ENCODE measurements at places on chromosomes 6 and 20.

DNA sequence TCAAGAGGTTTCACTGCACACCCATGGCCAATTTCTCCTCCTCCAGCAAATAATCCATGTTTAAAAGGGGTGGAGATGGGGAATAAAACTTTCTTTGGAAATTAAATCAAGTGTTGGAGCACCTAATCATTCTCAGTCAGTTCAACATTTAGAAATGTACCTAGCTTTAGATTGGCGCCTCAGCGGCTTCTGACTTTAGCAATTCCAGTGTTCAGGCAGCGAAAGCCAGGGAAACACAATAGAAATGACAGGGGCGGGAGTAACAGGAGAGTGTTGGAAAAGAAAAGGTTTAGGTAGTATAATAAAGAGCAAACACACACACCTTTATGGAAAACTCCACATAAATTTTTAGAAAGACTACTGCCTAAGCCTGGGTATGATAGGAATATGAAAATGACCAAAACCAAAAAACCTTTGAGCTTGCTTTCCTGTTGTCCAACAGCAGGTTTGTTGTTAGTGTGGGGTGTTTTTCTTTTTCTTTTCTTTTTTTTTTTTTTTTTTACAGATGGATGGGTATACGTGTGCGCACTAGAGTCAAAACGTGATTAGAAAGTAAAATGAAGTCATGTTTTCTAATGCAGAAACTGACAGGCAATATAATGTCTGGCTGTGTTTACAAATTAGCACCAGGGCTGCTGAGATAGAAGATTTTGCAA lies 7.7 kb downstream of the TFAP2A start:
- DNase-seq: peak; percentile 58

DNA sequence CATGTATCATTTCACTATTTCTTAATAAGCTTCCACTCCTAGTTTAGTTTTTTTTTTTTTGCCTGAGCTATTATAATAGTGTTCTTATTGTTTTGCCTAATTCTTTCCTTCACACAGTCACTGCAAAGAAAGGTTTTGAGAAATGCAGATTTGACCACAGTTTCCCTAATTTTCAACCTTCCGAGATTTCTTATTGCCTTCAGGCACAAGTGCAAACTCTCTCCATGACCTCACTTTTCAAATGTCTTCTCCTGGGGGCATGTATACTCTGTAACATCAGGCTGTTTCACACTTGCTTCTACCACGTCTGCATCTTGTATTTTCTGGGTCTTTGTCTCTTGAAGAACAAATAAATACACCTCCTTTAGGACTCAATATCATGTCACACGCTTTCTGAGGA lies 339.0 kb upstream of the CITED2 start:
- no peak for DNase-seq

DNA sequence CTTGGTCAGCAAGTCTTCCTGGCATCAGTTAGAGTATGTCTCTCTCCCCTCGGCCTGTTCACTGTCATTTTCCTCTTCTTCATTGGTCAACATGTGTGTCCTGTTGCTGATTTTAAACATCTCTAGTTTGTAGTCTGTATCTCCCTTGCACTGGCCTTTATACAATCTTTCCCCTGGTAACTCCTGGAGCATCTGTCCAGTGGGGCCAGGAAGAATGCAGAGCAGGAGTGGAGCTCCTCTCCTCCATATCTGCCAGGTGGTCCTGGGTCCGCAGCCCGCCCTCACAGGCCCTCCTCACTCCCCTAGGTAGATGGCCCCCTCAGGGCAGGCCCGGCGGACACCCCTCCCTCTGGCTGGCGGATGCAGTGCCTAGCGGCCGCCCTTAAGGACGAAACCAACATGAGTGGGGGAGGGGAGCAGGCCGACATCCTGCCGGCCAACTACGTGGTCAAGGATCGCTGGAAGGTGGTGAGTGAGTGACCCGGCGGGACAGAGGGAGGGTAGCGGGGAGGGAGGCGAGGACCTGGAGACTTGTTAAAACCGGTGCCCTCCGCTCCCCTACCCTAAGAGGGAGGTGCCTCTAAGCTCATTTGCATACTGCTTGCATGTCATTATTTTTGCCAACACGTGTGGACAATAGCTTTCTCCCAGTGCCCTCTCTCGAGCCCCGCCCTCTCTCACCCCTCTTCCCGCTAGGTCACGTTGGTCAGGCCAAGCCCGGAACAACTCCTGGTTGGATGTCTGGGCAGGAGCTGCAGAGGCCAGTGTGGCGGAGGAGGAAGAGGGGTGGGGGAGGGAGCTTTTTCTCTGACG lies 3.2 kb downstream of the TTBK1 start:
- no peak for DNase-seq

GRCh38 chr6:11023032-11023431 lies 21.1 kb downstream of the ELOVL2 start:
- no peak for DNase-seq

DNA sequence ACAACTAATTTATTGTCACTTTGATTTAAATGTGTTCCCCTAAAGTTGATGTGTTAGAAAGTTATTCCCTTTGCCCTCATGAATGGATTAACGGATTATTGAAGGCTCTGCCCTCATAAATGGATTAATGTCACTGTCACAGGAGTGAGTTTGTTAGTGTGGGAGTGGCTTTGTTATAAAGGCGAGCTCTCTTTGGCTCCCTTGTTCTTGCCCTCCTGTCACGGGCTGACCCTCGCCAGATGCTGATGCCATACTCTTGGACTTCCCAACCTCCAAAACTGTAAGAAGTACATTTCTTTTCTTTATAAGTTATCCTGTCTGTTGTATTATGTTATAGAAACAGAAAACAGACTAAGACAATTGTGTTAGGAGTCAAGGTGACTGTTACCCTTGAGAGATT lies 22.7 kb upstream of the POPDC3 start:
- DNase-seq: no peak

GRCh38 chr6:80769106-80769505 lies 662.6 kb downstream of the BCKDHB start:
- peak; percentile 62 for DNase-seq

DNA sequence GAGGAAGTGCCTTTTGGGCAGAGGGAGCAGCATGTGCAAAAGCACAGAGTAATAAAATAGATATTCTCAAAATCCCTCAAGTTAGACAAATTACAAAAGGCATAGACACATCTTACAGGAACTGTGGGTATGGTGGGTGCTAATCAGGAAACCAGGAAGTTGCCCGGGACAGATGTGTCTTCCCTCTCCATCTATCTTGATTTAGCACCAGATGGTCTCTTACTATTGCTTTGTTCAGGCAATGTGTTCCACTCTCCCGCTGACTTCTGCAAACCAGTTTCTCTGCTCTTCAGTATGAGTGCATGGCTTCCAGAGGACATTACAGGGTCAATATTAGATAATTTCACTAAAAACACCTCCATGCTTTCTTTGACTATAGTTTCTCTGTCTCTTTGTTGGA lies 13.2 kb downstream of the CITED2 start:
- DNase-seq: no peak

GRCh38 chr6:118865100-118865391 lies 28.9 kb upstream of the ASF1A start:
- DNase-seq: no peak

GRCh38 chr6:30470968-30471367 lies 18.3 kb upstream of the HLA-E start:
- DNase-seq: peak; percentile 56

- no peak for DNase-seq
Observed at GRCh38 chr6:98136333-98136732, 698.0 kb upstream of the POU3F2 start.

DNA sequence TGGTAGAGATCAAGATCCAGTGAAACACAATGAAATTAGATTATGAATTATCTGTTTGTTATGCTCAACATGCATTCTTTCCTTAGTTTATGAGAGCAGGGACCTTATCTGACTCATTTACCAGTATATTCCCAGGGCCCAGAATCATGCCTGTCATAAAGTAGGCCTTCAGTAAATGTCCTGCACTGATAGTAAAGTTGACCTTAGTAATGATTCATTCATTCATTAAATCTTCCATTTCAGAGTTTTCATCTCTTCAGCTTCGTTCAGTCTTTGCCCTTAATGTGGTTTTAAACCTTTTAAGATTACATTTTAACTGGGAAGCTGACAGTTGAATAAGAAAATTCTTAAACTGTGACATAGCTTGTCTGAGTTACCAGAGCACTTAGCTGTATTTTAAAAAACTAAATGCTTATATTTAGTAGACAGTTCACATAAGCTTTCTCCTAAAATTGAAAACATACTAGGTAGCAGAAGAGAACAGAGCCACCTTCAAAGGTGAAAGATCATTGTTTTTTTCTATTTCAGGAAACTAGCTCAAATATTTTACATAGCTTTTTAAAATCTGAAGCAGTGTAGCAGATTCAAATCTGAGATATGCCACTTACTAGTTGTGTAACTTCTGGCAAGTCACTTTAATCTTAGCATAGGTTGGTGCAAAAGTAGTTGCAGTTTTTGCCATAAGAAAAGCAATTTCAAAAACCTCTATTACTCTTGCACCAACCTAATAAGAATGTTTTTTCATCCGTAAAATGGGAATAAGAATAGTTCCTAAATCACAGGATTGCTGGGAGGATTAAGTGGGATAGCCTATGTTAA lies 41.4 kb downstream of the MCM8 start:
- peak; percentile 82 for DNase-seq

- DNase-seq: no peak
Observed at GRCh38 chr6:158384671-158385110, 72.4 kb downstream of the TULP4 start.

GRCh38 chr6:113161018-113161315 lies 696.2 kb upstream of the MARCKS start:
- DNase-seq: no peak

GRCh38 chr6:154703124-154703523 lies 30.1 kb upstream of the SCAF8 start:
- no peak for DNase-seq

GRCh38 chr6:71908162-71908765 lies 21.9 kb downstream of the RIMS1 start:
- DNase-seq: no peak

GRCh38 chr6:152720974-152721373 lies 23.3 kb downstream of the MYCT1 start:
- peak; percentile 47 for DNase-seq

DNA sequence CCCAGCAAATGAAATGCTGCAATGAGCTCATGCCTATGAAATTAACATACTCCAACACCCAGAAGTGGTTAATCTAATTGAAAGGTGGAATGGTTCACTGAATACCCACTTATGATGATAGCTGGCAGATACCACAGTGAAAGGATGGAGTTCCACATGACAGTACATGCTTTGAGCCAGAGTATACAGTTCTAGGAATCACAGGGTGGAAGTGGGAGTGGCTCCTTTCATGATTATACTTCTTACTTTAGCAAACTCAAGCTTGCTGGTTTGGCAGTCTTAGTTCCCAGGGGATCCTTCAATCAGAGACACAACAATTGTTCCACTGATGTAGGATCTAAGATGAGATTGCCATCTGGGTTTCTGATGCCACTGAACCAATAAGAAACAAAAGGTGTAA lies 21.5 kb downstream of the CD164 start:
- DNase-seq: no peak

- DNase-seq: no peak
Observed at GRCh38 chr20:34362502-34363061, 491 bp upstream of the ITCH start.

- DNase-seq: peak; percentile 17
Observed at GRCh38 chr6:79230149-79230548, 4.3 kb downstream of the HMGN3 start.

DNA sequence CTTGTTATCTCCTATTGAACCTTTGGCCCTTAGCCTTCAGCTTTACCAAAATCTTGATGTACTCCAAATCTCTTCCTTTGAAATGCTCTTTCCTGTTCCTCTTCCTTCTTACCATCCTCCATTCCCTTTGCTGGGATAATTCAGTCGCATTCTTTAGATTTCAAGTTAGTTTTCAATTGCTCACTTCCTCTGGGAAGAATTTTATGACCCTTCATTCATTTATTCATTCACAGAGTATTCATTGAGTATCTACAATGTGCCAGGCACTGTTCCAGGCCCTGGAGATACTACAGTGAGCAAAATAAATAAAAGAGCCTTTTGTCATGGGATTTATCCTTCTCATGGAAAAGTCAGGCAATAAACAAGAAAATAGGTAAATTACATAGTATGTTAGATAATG lies 548.2 kb upstream of the FLRT3 start:
- DNase-seq: no peak

- DNase-seq: no peak
Observed at GRCh38 chr20:50577175-50578018, 67.2 kb downstream of the PTPN1 start.

GRCh38 chr6:32610682-32611296 lies 21.1 kb upstream of the HLA-DRB1 start:
- DNase-seq: no peak

DNA sequence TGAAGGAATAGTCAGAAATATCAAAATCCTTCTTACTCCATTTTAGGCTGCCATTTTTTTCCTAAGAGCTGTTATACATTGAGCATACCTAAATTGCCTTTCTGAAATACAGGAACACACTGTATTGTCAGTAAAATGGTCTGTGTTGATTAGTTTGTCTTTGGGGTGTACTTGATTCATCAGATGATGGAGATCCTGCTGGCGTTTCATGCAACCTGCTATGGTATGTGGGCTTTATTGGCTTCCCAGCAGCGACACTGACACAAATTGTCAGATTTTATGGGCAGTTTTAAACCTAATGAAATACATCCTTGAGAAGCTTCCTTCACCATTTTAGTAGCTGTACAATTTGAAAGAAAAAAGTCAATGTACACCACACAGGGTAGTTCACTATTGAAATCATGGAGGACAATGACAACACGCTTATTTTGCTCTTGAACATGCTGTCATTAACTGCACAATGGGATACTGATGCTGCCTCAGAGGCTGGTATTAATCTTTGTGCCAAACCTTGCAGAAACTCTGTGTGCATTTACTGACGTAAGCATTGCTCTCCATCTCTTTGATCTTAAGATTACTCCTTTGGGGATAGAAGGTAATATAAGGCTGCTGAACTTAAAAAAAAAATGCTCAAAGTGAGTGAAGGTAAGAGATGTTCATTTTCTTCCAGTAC lies 124.9 kb downstream of the LAMA2 start:
- DNase-seq: no peak

DNA sequence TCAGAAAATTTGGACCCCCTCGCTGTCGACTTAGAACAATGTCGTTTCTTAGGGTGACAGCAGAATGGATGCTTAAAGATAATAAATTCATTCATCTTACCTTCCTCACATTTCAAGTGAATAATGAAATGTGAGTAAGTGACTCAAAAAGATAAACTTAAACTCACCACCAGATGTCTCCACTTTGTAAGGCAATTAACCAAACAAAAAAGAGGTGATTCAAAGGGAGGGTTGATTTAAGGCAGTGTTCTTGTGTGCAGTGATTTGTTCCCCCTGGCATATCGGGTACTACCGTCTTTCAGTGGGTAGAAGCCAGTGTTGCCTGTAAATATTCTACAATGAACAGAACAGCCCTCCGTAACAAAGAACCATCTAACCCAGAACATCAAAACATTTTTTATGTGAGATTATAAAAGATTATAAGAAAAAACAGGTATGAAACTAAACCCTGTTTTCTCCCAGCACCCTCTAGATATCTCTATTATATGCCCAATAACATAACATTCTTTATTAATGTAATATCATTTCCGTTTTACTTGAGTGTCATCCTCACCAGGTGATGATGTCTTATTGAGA lies 589.7 kb downstream of the CBLN4 start:
- peak; percentile 5 for DNase-seq

All from iris pigment epithelial cell (primary cell).